Suprapubic skin (tissue), 4 donors: ENCODE measurements at places on chromosomes 11 and 22.
A peak's percentile ranks its signal among the peaks of the same experiment; 100 is the strongest.

GRCh38 chr11:68978626-68978930, 2.2 kb downstream of the MRGPRD start:
- no peak overlapping the region for H3K27ac ChIP-seq
- peaks cover 7% of the 10 kb centered on the region for H3K4me1 ChIP-seq
- DNase-seq: no peak
- H3K4me3 ChIP-seq: no peak overlapping the region
- H3K27me3 ChIP-seq: no peaks in the 10 kb centered on the region
- H3K36me3 ChIP-seq: no peaks in the 10 kb centered on the region

DNA sequence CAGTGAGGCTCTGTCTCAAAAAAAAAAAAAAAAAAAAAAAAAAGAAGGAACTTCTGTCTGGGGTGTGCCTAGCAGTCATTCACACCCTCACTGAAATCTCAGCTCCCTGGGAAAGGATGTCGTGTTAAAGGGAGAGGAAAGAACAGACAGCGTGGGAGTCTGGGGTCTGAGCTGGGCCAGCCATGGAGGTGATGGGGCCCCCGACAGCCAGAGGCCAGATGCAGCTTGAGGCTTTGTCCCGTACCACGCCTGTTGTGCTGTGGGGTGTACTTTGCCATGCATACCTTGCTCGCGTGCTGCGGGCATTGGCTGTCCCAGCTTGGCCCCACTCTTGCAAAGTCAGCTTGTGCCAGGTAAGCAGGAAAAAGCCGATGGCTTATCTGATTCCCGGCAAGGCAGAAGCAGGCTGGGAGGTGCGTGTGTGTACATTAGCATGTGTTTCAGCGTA, 4.6 kb downstream of the SYT12 start:
- H3K4me1 ChIP-seq: peaks cover 47% of the 10 kb centered on the region
- peak overlapping the region; percentile 3 for H3K27ac ChIP-seq
- H3K36me3 ChIP-seq: no peaks in the 10 kb centered on the region

GRCh38 chr11:119685111-119685746, 43.8 kb downstream of the NECTIN1 start:
- no peak overlapping the region for H3K4me3 ChIP-seq
- DNase-seq: no peak
- H3K4me1 ChIP-seq: peaks cover 97% of the 10 kb centered on the region
- no peaks in the 10 kb centered on the region for H3K27me3 ChIP-seq

DNA sequence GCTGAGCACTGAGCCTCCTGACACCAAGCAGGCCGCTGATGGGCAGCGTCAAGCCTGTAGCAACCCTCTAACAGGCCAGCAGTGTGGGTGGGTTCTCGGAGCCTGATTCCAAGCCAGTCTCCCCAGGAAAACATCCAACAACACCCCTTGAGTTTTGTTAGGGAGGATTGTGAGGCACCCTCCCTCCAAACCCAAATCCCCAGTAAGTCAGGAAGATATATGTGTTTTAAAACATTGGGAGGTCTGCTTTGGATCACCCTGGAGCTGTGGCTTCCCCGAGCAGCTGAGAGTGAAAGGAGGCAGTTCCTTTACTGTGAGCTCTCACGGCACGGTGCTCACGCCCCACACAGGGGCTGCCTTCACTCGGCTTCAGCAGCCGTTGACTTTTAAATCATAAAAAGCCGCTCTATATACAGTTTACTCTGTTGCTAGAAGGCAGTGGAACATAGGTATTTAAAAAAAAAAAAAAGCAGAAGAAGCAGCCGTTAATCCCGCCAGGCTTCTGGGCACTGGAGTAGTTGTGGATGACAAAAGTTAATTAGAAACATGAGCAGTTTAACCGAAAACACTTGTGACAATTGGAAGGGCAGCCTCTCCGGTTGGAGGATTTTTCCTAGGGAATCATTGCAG, 218.6 kb downstream of the NAV2 start:
- peaks cover 17% of the 10 kb centered on the region for H3K36me3 ChIP-seq
- H3K4me1 ChIP-seq: peaks cover 3% of the 10 kb centered on the region
- no peak overlapping the region for H3K4me3 ChIP-seq
- no peak for DNase-seq
- no peak overlapping the region for H3K27ac ChIP-seq
- no peaks in the 10 kb centered on the region for H3K27me3 ChIP-seq

- no peaks in the 10 kb centered on the region for H3K4me1 ChIP-seq
- peaks cover 20% of the 10 kb centered on the region for H3K27me3 ChIP-seq
- DNase-seq: no peak
- H3K27ac ChIP-seq: no peak overlapping the region
These were observed 1.4 kb downstream of the VPREB1 start for GRCh38 chr22:22245935-22246525.

- H3K36me3 ChIP-seq: no peaks in the 10 kb centered on the region
- no peaks in the 10 kb centered on the region for H3K4me1 ChIP-seq
- no peak overlapping the region for H3K4me3 ChIP-seq
- DNase-seq: no peak
These were observed 13.0 kb downstream of the GLB1L3 start for GRCh38 chr11:134289167-134289566.

- no peaks in the 10 kb centered on the region for H3K27me3 ChIP-seq
- no peak for DNase-seq
- H3K4me3 ChIP-seq: no peak overlapping the region
- no peaks in the 10 kb centered on the region for H3K4me1 ChIP-seq
- no peaks in the 10 kb centered on the region for H3K36me3 ChIP-seq
These were observed 168.8 kb upstream of the SYT13 start for GRCh38 chr11:45454917-45455401.

GRCh38 chr11:14584035-14584363, 59.6 kb upstream of the PDE3B start:
- no peaks in the 10 kb centered on the region for H3K4me1 ChIP-seq
- no peaks in the 10 kb centered on the region for H3K27me3 ChIP-seq
- no peak overlapping the region for H3K4me3 ChIP-seq
- no peaks in the 10 kb centered on the region for H3K36me3 ChIP-seq
- DNase-seq: no peak
- H3K27ac ChIP-seq: no peak overlapping the region

- no peaks in the 10 kb centered on the region for H3K36me3 ChIP-seq
- no peak overlapping the region for H3K4me3 ChIP-seq
- H3K27ac ChIP-seq: no peak overlapping the region
- no peaks in the 10 kb centered on the region for H3K27me3 ChIP-seq
- H3K4me1 ChIP-seq: no peaks in the 10 kb centered on the region
- DNase-seq: no peak
These were observed 309.4 kb upstream of the ZC3H12C start for GRCh38 chr11:109783840-109784239.

DNA sequence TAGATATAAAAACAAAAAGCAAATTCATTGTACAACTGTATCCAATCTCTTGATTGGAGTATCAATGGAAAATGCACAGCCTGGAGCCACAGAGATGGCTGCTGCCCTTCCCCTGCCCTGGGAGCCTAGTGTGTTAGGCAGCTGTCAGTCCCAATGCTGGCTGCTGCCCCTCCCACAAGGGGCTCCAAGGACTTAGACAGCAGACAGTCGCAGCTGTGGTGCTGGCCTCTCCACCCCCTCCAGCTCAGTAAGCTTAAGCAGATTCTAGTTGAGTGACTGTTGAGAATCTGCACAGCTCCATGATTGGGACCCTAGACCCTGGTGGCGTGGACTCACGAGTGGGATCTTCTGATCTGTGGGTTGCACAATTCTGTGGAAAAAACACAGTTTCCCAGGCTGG, 1511.2 kb downstream of the FAM181B start:
- no peaks in the 10 kb centered on the region for H3K4me1 ChIP-seq
- no peaks in the 10 kb centered on the region for H3K27me3 ChIP-seq
- H3K36me3 ChIP-seq: no peaks in the 10 kb centered on the region
- no peak overlapping the region for H3K4me3 ChIP-seq
- H3K27ac ChIP-seq: no peak overlapping the region

- peak overlapping the region; percentile 82 for H3K4me3 ChIP-seq
- DNase-seq: no peak
- H3K36me3 ChIP-seq: no peaks in the 10 kb centered on the region
- no peaks in the 10 kb centered on the region for H3K27me3 ChIP-seq
- H3K4me1 ChIP-seq: peaks cover 25% of the 10 kb centered on the region
These were observed 1.1 kb upstream of the SERGEF start for GRCh38 chr11:18013790-18014507.

DNA sequence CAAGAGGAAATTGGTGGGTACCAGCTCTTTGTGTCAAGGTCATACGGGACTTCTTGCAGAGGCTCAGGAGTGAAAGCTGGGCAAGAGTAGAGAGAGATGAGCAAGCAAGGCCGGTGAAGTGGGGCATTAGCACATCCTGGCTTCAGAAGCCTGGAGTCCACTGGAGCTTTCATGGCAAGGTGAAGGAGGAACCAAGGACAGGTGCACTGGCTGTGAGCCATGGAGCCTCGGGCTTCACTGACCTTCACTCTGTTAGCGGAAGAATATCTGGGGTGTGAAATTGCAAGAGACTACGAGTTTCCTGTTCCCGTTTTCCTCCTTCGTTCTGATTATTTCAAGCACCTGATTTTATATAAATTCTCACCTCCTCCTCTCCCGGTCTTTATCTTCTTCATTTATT, 25.9 kb upstream of the ST14 start:
- DNase-seq: no peak
- peaks cover 8% of the 10 kb centered on the region for H3K4me1 ChIP-seq
- no peak overlapping the region for H3K27ac ChIP-seq
- H3K4me3 ChIP-seq: no peak overlapping the region
- peaks cover 77% of the 10 kb centered on the region for H3K36me3 ChIP-seq

DNA sequence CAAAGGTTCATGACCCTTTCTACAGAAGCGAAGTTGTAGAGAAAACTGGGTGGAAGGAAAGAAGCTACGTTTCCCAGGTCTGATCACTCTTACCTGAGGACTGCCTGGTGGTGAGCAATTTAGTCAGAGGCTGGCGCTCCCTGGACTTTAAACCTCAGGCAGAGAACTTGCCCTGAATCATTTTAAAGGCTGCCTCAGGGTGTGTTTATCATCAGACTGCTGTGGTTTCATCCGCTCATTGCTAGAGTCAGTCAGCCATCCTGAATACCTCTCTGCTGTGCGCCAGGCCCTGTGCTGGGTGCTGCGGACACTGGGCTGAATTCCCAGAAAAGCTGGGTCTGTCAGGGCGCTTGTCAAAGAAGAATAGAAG, 2.7 kb downstream of the DTX4 start:
- H3K4me3 ChIP-seq: no peak overlapping the region
- H3K27me3 ChIP-seq: no peaks in the 10 kb centered on the region
- DNase-seq: no peak
- H3K36me3 ChIP-seq: no peaks in the 10 kb centered on the region

DNA sequence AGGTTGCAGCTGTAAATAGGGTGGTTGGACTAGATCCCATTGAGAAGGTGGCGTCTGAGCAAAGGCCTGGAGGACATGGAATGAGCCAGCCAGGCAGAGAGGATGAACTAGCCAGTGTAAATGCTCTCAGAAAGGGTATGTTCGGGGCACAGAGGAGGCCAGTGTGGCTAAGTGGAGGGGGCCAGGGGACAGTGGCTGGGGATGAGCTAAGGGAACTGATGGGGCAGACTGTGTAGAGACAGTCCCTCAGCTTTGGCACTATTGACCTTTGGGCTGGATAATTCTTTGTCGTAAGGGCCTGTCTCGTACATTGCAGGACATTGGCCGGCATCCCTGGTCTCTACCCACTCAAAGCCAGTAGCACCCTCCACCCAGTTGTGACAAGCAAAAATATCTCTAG, 43.7 kb upstream of the ISX start:
- no peaks in the 10 kb centered on the region for H3K36me3 ChIP-seq
- no peak overlapping the region for H3K27ac ChIP-seq
- peak; percentile 13 for DNase-seq
- H3K27me3 ChIP-seq: peaks cover 16% of the 10 kb centered on the region
- H3K4me1 ChIP-seq: no peaks in the 10 kb centered on the region

DNA sequence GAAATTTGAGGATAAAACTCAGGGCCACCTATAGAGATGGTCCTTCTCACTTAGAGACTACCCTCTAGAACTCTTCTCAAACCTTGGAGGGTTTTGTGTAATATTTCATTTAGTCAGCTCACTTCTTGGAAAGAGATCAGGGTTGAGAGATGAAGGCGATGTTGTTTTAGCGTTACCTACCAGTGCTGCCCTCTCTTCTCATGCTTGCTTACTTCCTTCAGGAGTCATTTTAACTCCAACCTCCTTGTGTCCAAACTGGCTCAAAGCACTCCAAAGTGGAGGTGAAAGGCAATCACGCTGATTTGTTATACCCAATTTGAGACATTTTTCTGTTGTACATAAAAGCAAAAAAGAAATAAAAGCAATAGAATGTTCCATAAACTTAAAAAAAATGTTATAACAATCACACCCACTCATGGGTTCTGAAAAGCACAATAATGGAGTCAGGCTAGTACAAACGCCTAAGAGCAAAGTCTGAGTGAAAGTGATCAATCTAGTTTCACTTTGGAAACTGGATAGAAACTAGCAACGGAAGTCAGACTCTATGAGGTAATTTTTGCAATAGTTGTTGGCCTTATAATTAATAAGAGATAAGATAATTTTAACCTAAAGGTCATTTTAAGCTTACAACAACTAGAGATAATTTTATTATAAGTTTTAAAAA, 117.1 kb downstream of the MRTFA start:
- H3K4me3 ChIP-seq: no peak overlapping the region
- DNase-seq: no peak
- no peaks in the 10 kb centered on the region for H3K27me3 ChIP-seq
- peaks cover 9% of the 10 kb centered on the region for H3K4me1 ChIP-seq

DNA sequence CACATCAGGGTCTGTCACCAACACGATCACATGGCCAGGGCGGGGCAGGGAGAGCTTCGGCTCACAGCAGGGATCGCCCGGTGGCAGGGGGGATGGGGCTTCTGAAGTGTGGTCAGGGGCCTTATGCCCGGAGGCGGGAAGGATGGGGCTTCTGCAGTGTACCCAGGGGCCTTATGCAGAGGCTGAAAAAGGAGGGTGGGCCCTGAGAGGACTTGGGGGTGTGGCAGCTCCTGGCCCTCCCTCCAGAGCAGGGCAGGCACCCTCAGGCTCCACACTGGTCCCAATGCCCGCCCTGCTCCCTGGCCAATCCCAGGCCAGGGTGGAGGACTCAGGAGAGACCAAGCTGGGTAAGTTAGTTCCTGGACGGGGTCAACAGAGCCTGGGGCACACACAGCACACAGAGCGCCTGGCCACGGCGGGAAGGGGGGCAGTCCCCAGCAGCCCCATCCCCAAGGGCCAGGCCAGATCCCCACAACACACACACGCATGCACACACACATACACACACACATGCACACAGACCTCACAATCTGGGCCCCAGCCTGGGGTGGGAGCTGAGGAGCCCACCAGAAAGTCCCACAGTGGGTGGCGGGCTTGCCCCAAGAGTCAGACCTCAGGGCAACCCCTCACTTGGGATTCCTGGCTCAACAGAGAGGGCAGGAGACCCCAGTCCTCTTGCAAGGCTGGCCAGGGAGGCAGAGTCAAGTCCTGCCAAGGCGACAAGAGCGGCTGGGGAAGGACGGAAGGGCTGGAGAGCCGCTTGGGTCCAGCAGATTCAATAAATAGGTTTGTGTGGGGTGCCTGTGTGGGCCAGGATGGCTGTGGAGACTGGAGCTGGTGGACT, 1.1 kb upstream of the CEND1 start:
- no peak overlapping the region for H3K27ac ChIP-seq
- no peak overlapping the region for H3K4me3 ChIP-seq
- H3K27me3 ChIP-seq: peaks cover 13% of the 10 kb centered on the region
- peaks cover 24% of the 10 kb centered on the region for H3K4me1 ChIP-seq
- peaks cover 15% of the 10 kb centered on the region for H3K36me3 ChIP-seq
- no peak for DNase-seq
